Calu3 (cell line): ENCODE measurements at places on chromosomes 6 and 20.
A peak's percentile ranks its signal among the peaks of the same experiment; 100 is the strongest.

GRCh38 chr6:10350720-10351119, 64.2 kb downstream of the TFAP2A start:
- H3K4me3 ChIP-seq, result no peak overlapping the region
- H3K36me3 ChIP-seq, result peaks cover 6% of the 10 kb centered on the region
- H3K27me3 ChIP-seq, result no peaks in the 10 kb centered on the region
- DNase-seq, result no peak
- H3K4me1 ChIP-seq, result peaks cover 9% of the 10 kb centered on the region
- H3K27ac ChIP-seq, result no peak overlapping the region

DNA sequence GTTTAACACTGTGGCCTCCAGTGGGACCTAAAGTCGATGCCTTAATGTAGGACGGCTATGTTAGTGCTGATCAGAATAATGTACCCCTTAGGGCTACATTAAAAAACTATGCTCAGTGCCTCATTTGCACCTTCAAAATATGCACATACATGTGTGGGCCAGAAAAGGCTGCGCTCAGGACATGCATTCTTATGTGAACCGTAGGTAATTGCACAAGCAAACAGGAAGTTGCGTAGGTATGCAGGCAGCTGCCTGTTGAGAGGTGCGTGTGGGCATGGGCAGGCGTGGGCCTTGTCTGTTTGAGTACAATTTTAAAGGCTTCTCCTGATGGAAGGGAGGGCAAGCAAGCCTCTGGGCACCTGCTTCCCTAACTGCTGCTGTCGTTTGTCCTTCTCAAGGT, 116.2 kb upstream of the JAG1 start:
- H3K4me3 ChIP-seq, result no peak overlapping the region
- DNase-seq, result no peak
- peaks cover 8% of the 10 kb centered on the region for H3K4me1 ChIP-seq

DNA sequence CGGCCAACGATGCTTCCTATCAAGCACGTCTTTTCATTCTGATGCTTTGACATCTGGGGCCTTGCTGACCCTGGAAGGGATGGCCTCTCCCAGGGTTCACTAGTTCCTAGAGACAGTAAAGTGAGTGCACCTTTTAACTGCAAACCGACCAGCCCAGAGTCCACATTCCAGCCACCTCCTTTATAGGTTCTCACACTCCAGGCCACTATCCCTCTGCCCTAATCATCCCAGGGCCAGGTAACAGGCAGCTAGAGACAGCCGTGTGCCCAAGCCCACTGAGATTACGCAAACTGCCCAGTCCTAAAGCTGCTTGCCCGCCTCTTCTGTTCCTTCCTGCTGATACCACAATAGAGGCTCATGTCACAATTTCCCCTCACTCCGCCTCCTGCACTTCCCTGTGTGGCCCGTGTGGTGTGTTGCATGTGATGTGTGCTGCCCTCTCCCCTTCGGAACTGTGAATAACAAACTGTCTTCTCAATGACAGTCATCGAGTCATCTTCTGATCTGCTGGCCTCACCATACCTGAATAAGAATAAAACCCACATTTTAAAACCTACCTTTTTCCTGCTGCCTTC, 123.7 kb upstream of the EXOC2 start:
- no peak overlapping the region for H3K27ac ChIP-seq
- no peak for DNase-seq

- no peaks in the 10 kb centered on the region for H3K27me3 ChIP-seq
- no peak overlapping the region for H3K4me3 ChIP-seq
- no peak overlapping the region for H3K27ac ChIP-seq
- no peaks in the 10 kb centered on the region for H3K36me3 ChIP-seq
- DNase-seq, result no peak
- H3K4me1 ChIP-seq, result no peaks in the 10 kb centered on the region
Measured at GRCh38 chr6:55320696-55321086, 6.6 kb upstream of the GFRAL start.

- no peaks in the 10 kb centered on the region for H3K36me3 ChIP-seq
- H3K4me1 ChIP-seq, result no peaks in the 10 kb centered on the region
- no peak for DNase-seq
- H3K27ac ChIP-seq, result no peak overlapping the region
- H3K4me3 ChIP-seq, result no peak overlapping the region
Measured at GRCh38 chr20:23298155-23298554, 52.4 kb upstream of the NXT1 start.

DNA sequence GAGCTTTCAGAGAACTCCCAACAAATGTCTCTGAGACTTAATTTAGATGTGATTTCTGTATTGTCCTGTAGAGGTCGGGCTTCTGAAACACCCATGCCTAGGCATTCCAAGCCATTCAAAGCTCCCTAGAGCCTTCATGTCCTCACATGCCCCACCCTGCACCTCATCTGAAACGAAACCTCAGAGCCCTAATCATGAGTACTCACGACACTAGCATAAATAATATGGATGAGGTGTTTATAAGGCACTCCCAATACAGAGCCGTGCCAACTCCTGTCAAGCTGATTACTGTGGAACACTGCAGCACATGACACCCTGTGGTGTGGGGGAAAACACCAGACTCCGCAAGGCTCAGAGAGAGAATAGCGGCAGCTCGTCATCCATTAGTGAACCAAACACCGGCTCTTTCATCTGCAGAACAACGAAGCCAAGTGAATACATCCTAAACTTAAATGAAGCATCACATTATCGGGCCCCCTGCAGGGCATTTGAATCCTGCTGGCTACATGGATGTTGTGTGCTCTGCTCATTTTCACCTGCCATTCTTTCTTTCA, 83.8 kb downstream of the FNDC1 start:
- no peak overlapping the region for H3K4me3 ChIP-seq
- H3K27me3 ChIP-seq, result peaks cover 63% of the 10 kb centered on the region
- DNase-seq, result peak; percentile 20
- no peaks in the 10 kb centered on the region for H3K36me3 ChIP-seq
- H3K27ac ChIP-seq, result no peak overlapping the region

DNA sequence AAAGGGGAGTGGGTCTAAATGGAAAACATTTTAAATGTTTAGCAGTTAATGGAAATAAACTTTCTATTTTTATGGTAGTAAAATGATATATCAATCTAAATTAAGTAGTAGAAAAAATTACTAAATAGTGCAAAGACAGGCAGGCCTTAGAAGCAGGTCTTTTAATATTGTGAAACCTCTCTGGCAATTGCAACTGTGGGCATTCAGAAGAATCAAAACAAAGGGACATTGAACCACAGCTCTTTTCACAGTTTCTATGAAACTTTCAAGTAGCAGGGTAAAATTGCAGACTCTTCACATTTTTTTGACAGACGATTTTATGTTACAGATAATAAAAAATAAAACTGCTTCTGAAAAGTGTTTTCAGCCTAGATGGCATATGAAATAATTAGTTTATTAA, 533.7 kb downstream of the BCKDHB start:
- peaks cover 6% of the 10 kb centered on the region for H3K36me3 ChIP-seq
- H3K4me1 ChIP-seq, result peaks cover 42% of the 10 kb centered on the region
- no peaks in the 10 kb centered on the region for H3K27me3 ChIP-seq
- peak overlapping the region; percentile 97 for H3K27ac ChIP-seq

DNA sequence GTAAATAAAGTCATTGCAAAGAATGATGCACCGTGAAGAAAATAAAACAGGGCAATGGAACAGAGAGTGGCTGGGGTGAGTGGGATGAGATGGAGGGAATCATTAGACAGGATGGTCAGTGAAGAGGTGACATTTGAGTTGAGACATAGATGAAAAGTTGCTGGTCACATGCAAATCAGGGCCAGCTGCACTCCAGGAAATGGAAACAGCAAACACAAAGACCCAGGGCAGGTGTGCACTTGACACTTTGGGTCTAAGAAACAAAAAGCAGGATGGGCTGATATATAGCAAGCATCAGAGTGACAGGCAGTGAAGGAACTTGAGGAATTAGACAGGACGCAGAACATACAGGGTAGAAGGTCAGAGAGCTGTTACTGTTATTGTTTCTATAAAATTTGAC, 171.5 kb upstream of the RIPOR2 start:
- H3K27ac ChIP-seq, result no peak overlapping the region
- no peaks in the 10 kb centered on the region for H3K4me1 ChIP-seq
- no peaks in the 10 kb centered on the region for H3K36me3 ChIP-seq
- no peak for DNase-seq
- no peak overlapping the region for H3K4me3 ChIP-seq

GRCh38 chr20:2314759-2315439, 19.1 kb downstream of the TGM3 start:
- peaks cover 24% of the 10 kb centered on the region for H3K27me3 ChIP-seq
- H3K27ac ChIP-seq, result no peak overlapping the region

DNA sequence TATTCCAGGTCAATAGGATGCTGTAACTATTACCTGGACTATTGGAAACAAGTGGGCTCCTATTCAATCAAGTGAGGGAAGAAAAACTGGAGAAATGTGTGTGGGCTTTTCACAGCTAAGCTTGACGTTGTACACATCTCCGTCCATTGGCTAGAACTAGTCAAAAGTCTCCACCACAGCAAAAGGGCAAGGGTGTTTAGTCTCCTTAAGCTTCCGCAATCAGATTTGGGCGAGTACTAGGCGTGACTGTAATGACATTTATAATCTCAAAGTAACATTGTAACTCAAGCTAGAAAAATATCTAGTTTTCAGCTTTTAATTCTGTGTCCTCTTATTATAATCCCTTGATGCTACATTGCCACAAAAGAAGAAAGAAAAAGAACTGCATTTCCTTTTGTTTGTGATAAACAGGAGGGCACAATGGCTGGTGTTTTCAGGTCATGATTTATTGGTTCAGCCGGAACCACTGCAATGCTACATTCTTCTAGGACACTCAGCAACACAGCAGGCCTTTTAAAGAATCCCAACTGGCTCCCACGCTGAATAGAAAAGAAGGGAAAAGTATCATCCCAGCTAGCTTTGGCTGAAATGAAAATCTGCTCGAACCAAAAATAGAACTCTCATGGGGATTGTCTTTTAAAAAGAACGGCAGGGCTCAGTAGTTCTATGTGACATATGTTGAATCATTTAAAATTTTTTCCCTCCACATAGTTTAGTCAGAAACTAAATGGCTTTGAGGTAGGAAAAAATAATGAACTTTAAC, 387.7 kb downstream of the BTBD3 start:
- H3K36me3 ChIP-seq, result no peaks in the 10 kb centered on the region
- no peaks in the 10 kb centered on the region for H3K27me3 ChIP-seq
- no peak overlapping the region for H3K4me3 ChIP-seq
- no peak overlapping the region for H3K27ac ChIP-seq

DNA sequence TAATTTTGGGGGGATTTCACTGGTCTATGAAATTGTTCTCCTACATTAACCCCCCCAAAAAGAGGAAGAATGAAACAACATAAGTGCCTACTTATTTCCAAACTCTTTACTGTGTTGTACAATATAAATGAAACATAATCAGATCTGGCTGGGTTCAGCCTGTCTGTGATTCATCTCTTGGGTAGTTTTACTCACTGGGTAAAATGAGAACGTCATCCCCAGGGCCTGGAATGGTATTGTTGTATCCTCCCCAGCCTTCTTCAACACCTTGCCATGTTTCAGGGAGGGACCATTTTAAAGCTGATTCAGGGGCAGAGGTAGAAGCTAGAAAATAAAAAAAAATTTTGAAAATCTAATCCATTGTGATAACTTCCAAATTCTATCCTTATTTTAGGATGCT, 256.7 kb downstream of the PKHD1 start:
- H3K27me3 ChIP-seq, result no peaks in the 10 kb centered on the region
- DNase-seq, result no peak
- no peak overlapping the region for H3K4me3 ChIP-seq
- no peaks in the 10 kb centered on the region for H3K36me3 ChIP-seq
- H3K4me1 ChIP-seq, result no peaks in the 10 kb centered on the region
- H3K27ac ChIP-seq, result no peak overlapping the region

GRCh38 chr20:14406495-14406894, 69.1 kb upstream of the FLRT3 start:
- H3K4me3 ChIP-seq, result no peak overlapping the region
- DNase-seq, result no peak
- H3K36me3 ChIP-seq, result no peaks in the 10 kb centered on the region

GRCh38 chr6:160301339-160301738, 42.7 kb upstream of the SLC22A2 start:
- H3K4me3 ChIP-seq, result no peak overlapping the region
- H3K4me1 ChIP-seq, result peaks cover 55% of the 10 kb centered on the region
- no peaks in the 10 kb centered on the region for H3K27me3 ChIP-seq
- no peak for DNase-seq

- no peak for DNase-seq
- H3K27me3 ChIP-seq, result peaks cover 84% of the 10 kb centered on the region
- no peak overlapping the region for H3K27ac ChIP-seq
- H3K36me3 ChIP-seq, result no peaks in the 10 kb centered on the region
Measured at GRCh38 chr20:38369389-38369788, 23.1 kb downstream of the LBP start.

DNA sequence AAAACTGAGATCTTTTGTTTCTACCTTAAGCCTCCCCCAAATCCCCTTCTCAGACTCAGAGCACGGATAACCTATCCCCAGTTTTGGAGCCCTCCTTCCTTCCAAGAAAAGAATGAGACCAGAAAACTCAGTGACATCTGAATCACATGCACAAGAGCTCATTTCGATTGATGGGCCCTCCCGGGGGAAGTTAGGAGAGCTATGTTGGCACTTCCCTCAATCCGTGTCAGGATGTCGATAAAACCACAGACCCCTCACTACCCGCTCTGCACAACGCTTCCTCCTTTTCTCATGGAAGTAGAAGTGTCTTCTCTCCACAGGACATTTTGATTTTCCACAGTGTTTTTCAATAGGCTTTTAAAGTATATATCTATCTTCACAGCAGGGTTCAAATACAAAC, 332.4 kb downstream of the HACE1 start:
- H3K4me1 ChIP-seq, result peaks cover 26% of the 10 kb centered on the region
- H3K27me3 ChIP-seq, result no peaks in the 10 kb centered on the region
- peaks cover 11% of the 10 kb centered on the region for H3K36me3 ChIP-seq
- H3K27ac ChIP-seq, result no peak overlapping the region

DNA sequence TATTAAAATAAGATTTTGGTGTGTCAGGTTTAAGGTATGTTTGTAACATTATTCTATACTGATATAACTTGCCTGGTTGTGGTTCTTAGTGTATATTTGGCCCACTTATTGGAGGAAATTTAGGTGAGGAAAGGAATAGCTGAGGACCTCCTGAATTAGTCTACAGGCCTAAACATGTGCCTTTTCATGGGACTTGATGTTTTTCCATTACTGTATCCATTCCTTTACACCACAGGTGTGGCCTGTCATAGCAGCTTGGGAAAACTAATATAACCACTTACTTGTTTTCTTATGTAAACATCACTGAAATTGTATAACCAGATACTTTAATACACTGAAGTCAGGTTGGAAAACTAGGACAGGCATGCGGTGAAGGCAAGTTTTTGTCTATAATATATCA, 27.6 kb downstream of the BCKDHB start:
- DNase-seq, result no peak
- H3K27me3 ChIP-seq, result no peaks in the 10 kb centered on the region
- H3K36me3 ChIP-seq, result peaks cover 5% of the 10 kb centered on the region
- no peak overlapping the region for H3K27ac ChIP-seq
- no peak overlapping the region for H3K4me3 ChIP-seq

DNA sequence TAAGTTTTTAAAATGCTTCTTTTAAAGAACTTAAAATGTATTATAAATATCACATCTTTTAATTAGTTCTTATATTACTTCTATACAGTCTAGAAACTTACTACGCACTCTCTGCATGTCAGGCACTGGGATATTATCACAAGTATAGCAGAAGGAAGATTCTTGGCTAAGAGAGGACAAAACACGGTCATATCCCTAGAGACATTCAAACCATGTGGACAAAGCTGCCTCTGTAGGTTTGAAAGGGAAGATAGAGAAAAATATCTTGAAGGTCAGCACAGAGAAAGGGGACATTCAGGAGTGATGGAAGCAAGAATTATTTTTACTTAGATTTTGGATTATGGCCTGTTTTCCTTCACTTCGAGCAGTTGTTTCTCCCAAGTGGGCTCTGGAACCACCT, 64.1 kb downstream of the LRRC1 start:
- peaks cover 70% of the 10 kb centered on the region for H3K4me1 ChIP-seq
- no peaks in the 10 kb centered on the region for H3K36me3 ChIP-seq
- H3K27me3 ChIP-seq, result no peaks in the 10 kb centered on the region
- no peak overlapping the region for H3K27ac ChIP-seq
- no peak for DNase-seq
